Activated naive CD4-positive, alpha-beta T cell treated with anti-CD3 and anti-CD28 coated beads, Interleukin-2, amount 10 ng/mL, durations not matched to agents 7 days and 5 days (primary cell): ENCODE measurements at places on chromosomes 3 and 15.

DNA sequence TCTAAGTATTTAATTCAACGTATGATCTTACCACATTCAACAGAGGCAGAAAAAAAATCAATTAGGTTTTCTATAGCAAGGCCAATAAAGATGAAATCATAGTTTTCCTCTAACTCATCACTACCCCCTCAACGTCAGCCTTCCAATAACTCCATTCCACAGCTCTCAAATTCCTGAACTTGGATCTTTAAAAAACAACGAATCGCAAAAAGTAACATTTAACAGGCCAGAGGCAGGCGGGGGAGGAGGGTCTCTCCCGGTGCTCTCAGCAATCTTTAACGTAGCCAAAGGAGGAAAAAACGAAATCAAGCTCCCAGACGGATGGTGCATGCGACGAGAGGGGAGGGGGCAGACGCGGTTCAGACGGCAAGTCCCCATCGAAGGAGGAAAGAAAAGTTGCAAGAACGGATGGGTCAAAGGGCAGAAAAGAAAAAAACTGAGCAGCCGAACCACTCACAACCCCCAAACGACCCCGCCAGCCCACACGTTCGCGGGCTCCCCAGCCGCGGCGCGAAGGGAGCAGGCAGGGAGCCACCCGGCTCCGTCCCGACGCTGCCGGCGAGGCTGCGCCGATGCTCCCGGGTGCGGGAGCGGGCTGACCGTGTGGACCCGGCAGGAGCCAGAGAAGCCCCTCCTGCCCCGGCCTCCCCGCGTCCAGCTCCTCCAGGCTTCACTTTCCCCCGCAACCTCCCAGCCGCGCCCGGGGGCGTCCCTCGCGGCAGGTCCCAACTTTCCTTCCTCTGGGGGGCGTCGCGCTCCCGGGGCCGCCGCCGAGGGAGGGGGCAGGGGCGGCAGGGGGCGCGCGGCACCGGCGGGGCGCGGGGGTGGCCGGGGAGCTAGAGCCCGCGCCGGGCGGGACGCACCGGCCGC lies 703 bp downstream of the PEAK1 start:
- DNase-seq: peak; percentile 62
- H3K36me3 ChIP-seq: peaks cover 6% of the 10 kb centered on the region
- H3K27ac ChIP-seq: peak overlapping the region; percentile 80
- no peaks in the 10 kb centered on the region for H3K27me3 ChIP-seq
- peak overlapping the region; percentile 83 for H3K4me3 ChIP-seq

- no peak overlapping the region for H3K27ac ChIP-seq
- H3K36me3 ChIP-seq: no peaks in the 10 kb centered on the region
- peak; percentile 25 for DNase-seq
Measured at GRCh38 chr3:161854232-161854771, 357.7 kb downstream of the OTOL1 start.

- H3K27ac ChIP-seq: no peak overlapping the region
- peaks cover 34% of the 10 kb centered on the region for H3K36me3 ChIP-seq
- no peak for DNase-seq
- peaks cover 37% of the 10 kb centered on the region for H3K4me1 ChIP-seq
- H3K27me3 ChIP-seq: peaks cover 19% of the 10 kb centered on the region
- no peak overlapping the region for H3K4me3 ChIP-seq
Measured at GRCh38 chr3:129429080-129429451, 630 bp upstream of the EFCAB12 start.

- peaks cover 7% of the 10 kb centered on the region for H3K36me3 ChIP-seq
- peaks cover 2% of the 10 kb centered on the region for H3K4me1 ChIP-seq
- no peak overlapping the region for H3K27ac ChIP-seq
- no peaks in the 10 kb centered on the region for H3K27me3 ChIP-seq
Measured at GRCh38 chr3:190543671-190544070, 29.8 kb downstream of the IL1RAP start.

DNA sequence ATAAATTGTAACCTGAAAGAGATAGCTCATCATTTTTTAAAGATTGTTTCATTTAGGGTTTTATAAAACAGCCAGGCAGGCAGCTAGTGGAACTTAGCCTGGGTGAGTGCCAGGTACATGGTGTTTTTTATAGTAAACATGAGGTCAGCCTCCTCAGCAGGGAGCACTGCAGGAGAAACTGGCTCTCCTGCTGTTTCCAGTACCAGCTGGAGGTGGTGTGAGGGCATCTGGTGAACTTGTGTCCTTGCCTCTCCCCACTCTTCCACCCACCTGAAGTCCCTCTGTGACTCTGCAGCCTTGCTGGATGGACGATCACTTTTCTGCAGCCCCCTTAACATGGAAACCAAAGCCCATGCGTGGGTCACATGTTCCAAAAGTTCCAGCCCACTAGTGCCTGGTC lies 128.4 kb downstream of the FAM174B start:
- no peak overlapping the region for H3K4me3 ChIP-seq
- no peaks in the 10 kb centered on the region for H3K4me1 ChIP-seq
- no peaks in the 10 kb centered on the region for H3K36me3 ChIP-seq
- no peak for DNase-seq
- peaks cover 35% of the 10 kb centered on the region for H3K27me3 ChIP-seq

DNA sequence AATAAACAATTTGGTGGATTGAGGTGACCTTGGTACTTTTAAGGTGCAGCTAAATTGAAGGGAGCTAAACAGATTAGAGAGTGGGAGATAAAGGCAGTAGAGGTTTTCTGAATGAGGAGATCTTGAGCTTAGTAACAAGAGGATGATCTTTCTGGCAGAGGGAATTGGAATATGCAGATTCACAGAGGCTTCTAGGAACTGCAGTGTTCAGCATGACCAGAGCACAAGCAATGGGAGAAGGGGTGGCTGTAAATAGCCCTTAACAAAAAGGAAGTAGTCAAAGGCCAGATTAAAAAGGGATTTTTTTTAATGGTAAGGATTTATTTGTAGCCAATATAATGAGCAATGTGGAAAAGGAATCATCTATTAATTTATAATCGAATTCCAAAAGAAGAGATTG lies 5.7 kb upstream of the BNIP2 start:
- no peaks in the 10 kb centered on the region for H3K36me3 ChIP-seq
- no peaks in the 10 kb centered on the region for H3K27me3 ChIP-seq
- no peak for DNase-seq

- H3K4me3 ChIP-seq: no peak overlapping the region
- no peak overlapping the region for H3K27ac ChIP-seq
- peaks cover 51% of the 10 kb centered on the region for H3K36me3 ChIP-seq
- DNase-seq: no peak
Measured at GRCh38 chr3:154307363-154307762, 16.9 kb downstream of the DHX36 start.

- H3K4me1 ChIP-seq: no peaks in the 10 kb centered on the region
- no peak overlapping the region for H3K4me3 ChIP-seq
- H3K27ac ChIP-seq: no peak overlapping the region
- peaks cover 8% of the 10 kb centered on the region for H3K27me3 ChIP-seq
- no peaks in the 10 kb centered on the region for H3K36me3 ChIP-seq
Measured at GRCh38 chr3:34002569-34003100, 204.2 kb downstream of the PDCD6IP start.

- DNase-seq: no peak
- no peaks in the 10 kb centered on the region for H3K27me3 ChIP-seq
- no peaks in the 10 kb centered on the region for H3K36me3 ChIP-seq
- no peak overlapping the region for H3K27ac ChIP-seq
- no peaks in the 10 kb centered on the region for H3K4me1 ChIP-seq
- no peak overlapping the region for H3K4me3 ChIP-seq
Measured at GRCh38 chr3:85041001-85041400, 82.2 kb downstream of the CADM2 start.

DNA sequence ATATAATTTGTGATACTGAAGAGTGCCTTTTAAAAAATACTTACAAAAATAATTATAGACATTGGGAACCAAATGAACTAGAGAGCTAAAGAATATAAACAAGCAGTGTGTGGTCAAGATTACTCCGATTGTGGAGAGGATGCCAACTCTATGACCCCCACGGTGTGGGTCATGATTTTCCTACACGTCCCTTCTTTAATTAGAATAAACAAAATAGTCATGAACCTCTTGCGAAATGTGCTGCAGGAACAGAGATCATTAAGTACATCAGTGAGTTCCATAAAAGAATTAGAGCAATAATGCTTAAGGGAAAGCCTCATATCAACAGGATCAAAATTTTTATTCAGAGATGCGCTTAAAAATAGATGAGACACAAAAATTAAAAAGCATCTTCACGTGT lies 476.6 kb upstream of the ROBO1 start:
- no peak overlapping the region for H3K4me3 ChIP-seq
- DNase-seq: no peak
- no peaks in the 10 kb centered on the region for H3K4me1 ChIP-seq
- no peak overlapping the region for H3K27ac ChIP-seq

DNA sequence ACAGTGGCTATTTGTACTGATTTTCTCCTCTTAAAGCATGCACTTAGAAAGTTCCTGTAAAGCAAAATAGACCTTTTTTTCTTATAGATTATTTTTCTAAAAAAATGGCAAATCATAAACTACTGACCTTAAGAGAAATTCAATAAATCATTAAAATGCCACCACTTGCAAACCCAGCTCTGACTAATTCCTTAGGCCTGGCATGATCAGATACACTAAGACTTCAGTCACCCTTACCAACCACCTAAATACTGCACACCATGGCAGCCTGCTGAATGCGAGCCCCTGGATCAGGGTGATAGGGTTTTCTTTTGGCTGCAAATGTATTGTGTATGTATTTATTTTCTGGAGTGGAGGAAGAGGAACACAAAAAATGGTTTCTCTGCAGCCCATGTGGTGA lies 370.6 kb upstream of the TBL1XR1 start:
- no peaks in the 10 kb centered on the region for H3K4me1 ChIP-seq
- no peak overlapping the region for H3K4me3 ChIP-seq
- H3K27me3 ChIP-seq: no peaks in the 10 kb centered on the region
- H3K36me3 ChIP-seq: no peaks in the 10 kb centered on the region
- H3K27ac ChIP-seq: no peak overlapping the region

DNA sequence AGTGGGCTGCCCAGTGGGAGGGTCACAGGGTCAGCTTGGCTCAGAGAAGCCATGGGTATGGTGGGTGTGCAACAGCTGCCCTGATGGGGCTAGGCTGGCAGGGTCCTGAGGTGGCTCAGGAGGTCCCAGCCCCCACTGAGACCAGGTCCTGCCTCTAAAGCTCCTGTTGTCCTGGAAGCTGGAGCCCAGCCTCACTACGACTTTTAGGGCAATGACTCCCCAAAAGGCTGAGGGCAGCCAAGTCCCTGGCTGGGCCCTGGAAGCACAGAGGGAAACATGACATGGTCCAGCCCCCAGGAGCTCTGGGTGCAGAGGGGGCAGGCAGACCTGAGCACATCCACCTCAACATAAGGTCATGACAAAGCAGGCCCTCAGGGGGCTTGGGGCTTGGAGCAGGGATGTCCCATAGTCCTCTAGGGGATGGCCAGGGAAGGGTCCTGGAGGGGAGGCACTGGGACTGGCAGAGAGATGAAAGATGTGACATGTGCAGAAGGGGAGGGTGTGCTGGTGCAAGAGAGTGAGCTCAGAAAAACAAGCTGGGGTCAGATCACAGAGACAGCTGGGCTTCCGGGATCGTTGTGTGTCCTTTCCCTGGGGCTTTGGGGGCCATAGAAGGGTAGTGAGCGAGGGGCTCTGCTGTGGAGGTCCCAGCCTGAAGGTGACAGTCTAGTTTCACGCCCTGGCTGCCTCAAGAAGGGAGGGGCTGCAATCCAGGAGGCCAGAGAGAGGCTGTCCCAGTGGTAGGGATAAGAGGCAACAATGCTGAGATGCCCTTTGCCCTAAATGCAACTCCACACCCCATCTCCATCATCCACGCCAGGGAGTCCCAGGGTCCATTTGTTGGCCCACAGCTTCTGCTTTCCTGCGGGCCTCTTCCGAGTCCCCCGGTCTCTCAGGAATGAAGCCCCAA lies 639 bp upstream of the ITIH3 start:
- no peak for DNase-seq
- H3K27ac ChIP-seq: no peak overlapping the region
- no peaks in the 10 kb centered on the region for H3K4me1 ChIP-seq
- peaks cover 42% of the 10 kb centered on the region for H3K27me3 ChIP-seq
- no peaks in the 10 kb centered on the region for H3K36me3 ChIP-seq

- H3K27ac ChIP-seq: no peak overlapping the region
- H3K27me3 ChIP-seq: no peaks in the 10 kb centered on the region
- H3K36me3 ChIP-seq: no peaks in the 10 kb centered on the region
- no peak overlapping the region for H3K4me3 ChIP-seq
- DNase-seq: no peak
Measured at GRCh38 chr3:89957451-89957850, 850.0 kb downstream of the EPHA3 start.

DNA sequence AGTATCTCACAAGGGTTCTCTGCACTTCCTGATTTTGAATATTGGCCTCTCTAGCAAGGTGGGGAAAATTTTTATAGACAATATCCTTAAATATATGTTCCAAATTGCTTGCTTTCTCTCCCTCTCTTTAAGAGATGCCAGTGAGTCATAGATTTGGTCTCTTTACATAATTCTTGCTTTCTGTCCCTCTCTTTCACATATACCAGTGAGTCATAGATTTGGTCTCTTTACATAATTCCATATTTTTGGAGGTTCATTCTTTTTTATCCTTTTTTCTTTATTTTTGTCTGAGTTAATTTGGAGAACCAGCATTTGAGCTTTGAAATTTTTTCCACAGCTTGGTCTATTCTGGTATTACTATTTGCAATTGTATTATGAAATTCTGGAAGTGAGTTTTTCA lies 77.7 kb upstream of the NUDT16 start:
- H3K4me1 ChIP-seq: no peaks in the 10 kb centered on the region
- H3K27ac ChIP-seq: no peak overlapping the region
- H3K36me3 ChIP-seq: no peaks in the 10 kb centered on the region
- H3K27me3 ChIP-seq: no peaks in the 10 kb centered on the region
- H3K4me3 ChIP-seq: no peak overlapping the region

- H3K4me1 ChIP-seq: no peaks in the 10 kb centered on the region
- H3K36me3 ChIP-seq: no peaks in the 10 kb centered on the region
- H3K27ac ChIP-seq: no peak overlapping the region
- H3K4me3 ChIP-seq: no peak overlapping the region
Measured at GRCh38 chr3:95464346-95464745, 1350.0 kb upstream of the EPHA6 start.
